T follicular helper cell (primary cell): ENCODE measurements at places on chromosomes 3 and 15.

DNA sequence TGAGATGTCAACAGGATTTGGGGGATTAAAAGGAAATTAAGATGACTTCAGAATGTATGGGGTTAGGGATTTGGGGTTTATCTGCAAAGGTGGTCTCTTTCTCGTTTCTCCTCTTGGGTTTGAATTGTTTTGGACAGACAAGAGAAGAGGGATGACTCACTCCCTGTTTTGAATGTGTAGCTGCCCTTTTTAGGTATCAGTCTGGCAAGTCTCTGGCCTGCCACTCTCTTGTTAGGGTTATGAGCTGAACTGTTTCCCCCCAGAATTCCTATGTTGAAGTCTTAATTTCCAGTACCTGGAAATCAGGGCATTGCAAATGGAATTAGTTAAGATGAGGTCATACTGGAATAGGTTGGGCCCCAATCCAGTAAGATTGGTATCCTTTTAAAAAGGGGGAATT, 291.7 kb downstream of the MEX3B start:
- no peak for DNase-seq

GRCh38 chr15:85748729-85749128, 46.0 kb downstream of the KLHL25 start:
- DNase-seq = no peak

GRCh38 chr3:116112696-116113095, 332.6 kb downstream of the LSAMP start:
- DNase-seq = no peak

DNA sequence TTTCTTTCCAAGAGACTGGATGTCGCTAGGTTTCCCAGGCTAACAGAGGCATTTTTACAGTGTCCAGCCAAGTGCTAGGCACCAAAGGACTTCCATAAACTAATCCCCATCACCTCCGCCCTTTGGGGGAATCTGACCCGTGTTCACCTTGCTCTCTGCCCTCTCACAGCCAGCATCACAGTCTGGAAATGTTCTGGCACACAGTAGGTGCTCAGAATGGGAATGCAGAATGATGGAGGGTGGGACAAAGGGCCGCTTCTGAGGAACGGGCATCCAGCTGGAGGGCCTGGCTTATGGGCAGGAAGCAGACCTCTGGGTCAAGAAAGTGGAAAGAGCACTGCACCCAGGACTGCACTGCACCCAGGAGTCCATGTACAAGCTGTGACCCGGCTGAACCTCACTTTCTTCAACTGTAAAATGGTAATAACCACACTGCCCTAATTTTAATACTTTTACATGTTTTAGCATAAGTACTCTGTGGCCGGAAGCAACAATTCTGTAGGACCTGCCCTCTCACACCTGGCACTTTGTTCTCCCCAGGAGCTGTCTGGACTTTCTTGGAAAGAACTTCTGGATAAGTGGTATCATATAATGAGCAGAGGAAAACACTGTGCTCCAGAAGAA, 901 bp upstream of the NMB start:
- DNase-seq = no peak

DNA sequence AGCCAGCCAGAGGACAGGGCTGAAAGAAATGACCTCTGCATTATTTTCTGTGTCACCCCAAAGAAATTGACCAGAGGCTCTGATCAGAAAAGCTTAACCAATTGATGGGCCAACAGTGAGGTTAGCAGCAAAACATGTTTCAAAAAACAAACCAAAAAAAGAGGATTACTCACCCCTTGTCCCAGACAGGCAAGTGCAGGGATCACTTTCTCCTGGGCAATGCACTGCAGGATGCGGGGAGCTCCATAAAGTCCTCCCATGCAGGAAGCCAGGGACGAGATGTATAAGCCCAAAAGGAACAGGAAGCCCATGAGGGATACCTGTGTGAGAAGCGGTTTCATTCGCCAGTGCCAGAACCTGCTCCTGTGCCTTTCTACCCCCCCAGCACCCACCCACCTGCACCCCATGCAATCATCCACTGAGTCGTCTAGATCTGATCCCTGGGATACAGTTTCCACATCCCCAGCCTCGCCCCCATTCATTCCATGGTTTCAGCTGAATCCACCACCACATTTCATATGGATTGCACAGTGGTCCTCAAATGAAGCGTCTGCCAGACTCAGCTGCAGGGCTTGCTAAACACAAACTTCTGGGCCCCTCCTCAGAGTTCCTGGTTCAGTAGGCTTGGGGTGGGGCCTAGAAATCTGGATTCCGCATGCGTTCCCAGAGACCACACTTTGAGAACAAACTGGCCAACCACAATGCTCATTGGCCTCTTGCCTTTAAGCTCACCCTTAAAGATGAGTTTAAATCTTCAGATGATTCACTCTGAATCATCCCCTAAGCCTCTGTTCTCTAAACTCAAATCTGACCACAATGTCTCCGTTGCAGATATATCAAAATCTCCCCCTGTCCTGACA, 54.4 kb upstream of the HEG1 start:
- DNase-seq = no peak

DNA sequence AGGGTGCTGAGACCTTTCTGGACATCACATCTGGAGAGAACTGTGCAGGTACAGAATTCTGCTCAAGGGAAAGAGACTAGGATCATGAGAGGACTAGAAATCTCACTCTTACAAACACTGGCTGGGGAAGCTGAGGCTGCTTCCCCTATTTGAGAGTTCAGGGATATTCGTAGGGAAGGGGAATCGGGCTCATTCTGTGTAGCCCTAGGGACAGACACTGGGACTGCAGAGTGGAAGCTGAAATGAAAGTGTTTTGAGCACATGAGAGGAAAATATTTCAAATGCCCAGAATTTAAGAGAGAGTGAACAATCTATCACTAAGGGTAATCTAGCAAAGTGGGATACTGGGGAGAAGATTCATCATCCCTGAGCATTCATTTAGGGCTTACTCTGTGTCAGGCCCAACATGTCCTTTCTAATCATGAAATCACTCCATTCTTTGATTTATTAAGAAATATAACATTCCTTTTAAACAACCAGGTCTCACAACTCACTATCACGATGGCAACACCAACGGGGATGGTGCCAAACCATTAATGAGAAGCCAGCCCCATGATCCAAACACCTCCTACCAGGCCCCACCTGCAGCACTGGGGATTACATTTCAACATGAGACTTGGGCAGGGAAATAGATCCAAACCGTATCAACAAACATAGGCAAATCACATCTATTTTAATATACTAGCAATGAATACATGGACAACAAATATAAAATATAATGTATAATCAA, 63.0 kb downstream of the CPN2 start:
- no peak for DNase-seq

- no peak for DNase-seq
Observed at GRCh38 chr3:148466143-148466542, 231.6 kb upstream of the AGTR1 start.

DNA sequence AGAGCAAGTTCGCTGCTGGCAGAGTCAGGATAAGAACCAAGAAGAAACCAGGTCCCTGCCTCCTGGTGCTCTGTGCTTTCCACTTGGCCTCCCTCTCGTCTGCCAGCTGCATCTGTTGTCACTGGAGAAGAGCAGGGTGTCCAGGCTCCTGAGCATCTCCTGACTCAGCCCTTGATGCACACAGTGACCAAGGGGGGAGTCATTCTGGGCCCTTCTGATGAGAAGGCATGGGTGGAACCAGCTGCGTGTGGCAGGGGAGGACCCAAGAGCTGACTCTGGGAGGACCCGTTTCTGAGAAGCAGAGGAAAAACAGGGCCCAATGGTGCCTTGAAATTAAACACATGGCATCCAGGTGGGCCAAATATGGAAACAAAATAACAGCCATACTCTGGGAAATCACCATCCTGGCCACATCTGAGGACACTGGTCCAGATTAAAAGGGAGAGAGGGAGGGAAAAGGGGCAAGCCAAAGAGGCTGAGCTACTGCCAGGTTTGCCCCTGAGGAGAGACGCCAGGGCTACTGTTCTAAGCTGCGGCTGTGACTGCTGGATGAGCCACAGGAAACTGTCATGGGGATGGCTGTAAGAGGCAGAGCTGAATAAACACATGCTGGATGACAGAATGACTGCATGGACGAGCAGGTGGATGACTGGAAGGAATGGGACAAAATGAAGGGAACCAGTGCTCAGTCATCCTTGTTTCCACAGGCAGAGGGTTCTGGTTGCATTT, 58.1 kb upstream of the CA12 start:
- no peak for DNase-seq

- no peak for DNase-seq
Observed at GRCh38 chr3:133494469-133494868, 79.0 kb upstream of the CDV3 start.

GRCh38 chr15:26870346-26870745, 3.5 kb downstream of the GABRA5 start:
- DNase-seq = no peak

- no peak for DNase-seq
Observed at GRCh38 chr3:63910891-63911290, 1.3 kb downstream of the SCAANT1 start.

DNA sequence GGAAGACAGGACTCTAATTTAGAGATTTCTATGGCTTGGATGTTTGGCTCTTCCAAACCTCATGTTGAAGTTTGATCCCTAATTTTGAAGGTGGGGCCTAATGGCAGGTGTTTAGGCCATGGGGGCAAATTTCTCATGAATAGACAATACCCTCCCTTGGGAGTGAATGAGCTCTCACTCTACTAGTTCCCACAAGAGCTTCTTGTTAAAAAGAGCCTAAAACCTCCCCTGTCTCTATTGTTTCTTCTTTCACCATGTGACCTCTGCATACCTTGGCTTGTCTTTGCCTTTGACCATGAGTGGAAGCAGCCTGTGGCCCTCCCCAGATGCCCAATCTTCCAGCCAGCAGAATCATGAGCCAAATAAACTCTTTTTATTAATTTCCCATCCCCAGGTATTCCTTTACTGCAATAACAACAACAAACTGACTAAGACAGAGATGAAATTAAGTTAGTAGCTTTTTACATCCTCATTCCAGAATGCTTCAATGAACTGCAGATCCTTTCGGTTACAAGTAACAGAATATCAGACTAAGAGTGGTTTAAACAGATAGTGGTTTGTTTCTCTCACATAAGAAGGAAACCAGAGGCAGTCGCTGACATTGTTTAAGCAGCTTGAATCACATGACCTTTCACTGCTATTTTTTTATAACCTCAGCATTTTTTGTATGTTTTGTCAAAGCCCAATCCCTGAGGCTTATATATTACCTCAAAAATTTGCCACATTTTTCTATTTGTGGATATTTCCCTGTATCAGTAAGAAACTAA, 1013.3 kb upstream of the SEMA6D start:
- DNase-seq = no peak

DNA sequence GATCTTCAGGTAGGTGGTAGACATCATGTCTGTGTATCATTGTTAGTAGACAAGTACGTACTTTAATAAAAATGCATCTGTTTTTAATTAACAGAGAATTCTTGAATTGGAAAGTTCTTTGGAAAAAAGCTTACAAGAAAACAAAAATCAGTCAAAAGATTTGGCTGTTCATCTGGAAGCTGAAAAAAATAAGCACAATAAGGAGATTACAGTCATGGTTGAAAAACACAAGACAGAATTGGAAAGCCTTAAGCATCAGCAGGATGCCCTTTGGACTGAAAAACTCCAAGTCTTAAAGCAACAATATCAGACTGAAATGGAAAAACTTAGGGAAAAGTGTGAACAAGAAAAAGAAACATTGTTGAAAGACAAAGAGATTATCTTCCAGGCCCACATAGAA, 149.1 kb upstream of the LRRFIP2 start:
- DNase-seq = no peak

DNA sequence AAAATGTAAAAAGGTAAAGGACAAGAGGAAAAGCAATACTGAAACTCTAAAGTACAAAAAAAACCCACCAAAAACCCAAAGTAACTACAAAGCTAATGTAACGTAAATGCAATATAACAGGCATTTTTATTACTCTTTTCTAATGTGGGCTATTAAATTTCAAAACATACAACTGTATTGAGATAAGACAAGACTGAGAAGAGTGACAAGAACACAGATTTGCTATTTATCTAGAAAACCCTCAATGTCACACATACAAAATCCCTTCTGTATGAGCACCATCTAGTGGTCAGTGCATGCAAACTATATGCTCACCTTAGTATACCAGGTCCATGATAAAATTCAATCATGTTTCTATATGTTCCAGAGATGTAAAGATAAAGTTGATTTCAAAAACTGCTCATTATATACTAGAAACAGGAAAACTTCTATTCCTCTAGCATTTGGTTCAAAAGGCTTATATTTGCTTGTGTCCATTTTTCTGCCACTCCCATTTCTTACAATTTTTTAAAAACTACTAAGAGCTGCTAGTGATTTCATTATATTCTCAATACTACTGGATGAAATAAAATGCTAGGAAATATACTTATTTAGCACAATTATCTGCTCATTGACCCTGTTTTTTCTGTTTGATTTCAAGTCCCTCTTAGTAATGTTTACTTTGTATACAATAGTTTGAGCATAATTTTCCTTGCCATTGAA, 111.4 kb downstream of the DLG1 start:
- DNase-seq = peak; percentile 1

DNA sequence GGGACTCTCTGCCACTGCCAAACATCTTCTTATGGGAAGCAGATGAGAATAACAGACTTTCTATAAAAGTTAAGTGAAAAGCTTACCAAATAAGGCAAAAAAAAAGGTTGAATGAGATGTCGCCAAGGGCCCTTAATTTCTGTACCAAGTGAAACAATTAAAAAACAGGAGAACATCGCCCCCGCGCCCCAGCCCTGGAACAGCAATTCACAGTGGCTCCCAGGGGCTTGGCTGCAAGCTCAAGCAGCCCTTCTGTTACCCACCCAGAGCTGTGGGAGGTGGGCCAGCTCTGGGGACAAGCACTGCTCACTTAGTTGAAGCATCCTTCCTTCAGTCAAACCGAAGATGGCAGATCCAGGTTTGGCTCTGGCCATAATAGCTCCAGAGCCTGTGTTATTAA, 208.0 kb downstream of the ERC2 start:
- DNase-seq = no peak

GRCh38 chr3:113896930-113897329, 50.9 kb upstream of the ZDHHC23 start:
- DNase-seq = no peak

DNA sequence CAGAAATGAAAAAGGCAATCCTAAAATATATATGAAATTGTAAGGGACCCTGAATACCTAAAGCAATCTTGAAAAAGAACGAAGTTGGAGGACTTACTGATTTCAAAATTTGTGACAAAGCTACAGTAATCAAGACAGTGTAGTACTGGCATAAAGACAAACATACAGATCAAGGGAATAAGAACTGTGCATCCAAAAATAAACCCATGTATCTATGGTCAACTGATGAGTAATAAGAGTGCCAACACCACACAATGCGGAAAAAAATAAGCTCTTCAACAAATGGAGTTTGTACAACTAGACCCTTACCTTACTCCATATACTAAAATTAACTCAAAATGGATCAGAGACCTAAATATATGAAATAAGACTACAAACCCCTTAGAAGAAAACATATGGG, 29.6 kb downstream of the GSK3B start:
- no peak for DNase-seq

GRCh38 chr15:61661791-61662190, 398.5 kb downstream of the VPS13C start:
- no peak for DNase-seq

DNA sequence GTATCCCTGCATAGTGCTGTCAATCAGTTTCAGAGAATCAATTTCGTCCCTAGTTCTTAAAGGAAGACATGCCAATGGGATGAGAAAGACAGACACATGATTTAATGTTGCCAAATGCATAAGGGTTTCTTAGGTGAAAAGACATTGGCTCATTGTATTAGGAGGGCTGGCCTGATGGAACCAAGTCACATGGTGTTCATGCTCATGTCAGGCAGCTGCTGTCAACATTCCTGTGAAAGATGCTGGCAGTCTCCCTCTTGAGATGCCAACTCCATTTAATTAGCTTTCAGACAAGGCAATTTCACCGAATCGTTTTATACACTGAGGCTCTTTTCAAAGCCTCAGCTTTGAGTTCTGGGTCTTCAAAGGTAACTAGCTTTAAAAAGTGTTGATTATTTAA, 16.1 kb upstream of the IL1RAP start:
- no peak for DNase-seq
